ENCODE measurements at places on chromosomes 5 and 9.

- no peak for DNase-seq
These were observed 92.4 kb downstream of the MED27 start for GRCh38 chr9:131987232-131987631.

DNA sequence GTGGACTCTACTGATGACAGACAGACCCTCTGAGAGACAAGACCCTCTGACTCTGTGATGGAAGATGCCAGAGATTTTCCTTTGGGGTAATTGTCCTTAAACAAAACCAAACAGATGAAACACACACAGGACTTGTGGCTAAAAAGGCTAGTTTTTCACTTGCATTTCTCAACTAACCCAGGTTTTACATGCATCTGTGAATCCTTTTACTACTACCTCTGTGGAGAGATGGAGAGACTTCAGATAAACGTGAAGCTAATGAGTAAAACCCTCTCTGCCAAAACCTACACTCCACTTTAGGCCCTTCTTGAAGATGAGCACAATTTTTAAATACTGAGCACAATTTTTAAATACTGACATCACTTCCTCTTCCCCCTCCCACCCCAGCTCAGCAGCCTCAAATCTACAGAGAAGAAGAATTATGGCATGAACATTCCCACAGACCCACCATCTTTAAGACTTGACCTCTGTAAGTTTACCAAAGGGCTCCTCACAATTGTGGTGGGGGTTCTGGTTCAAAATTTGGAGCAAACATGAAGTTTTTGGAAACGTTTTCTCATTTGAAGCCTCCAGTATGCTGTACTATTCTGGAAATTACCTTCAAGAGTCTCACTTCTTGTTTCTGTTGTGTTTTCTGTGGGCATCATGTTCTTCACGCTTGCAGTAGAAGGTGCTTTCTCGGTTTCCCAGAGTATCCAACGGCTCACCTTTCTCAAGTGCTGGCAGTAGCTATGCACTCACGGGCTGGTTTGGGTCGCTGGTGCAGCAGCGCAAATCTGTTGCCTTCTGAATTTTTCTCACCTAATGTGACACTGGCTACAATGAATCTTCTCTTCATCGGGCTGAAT is 42.7 kb downstream of the ACER2 start:
- no peak for DNase-seq

- DNase-seq, result no peak
These were observed 9.9 kb downstream of the MCCC2 start for GRCh38 chr5:71597001-71597400.

- DNase-seq, result no peak
These were observed 55.7 kb downstream of the NR3C1 start for GRCh38 chr5:143347698-143348344.

- DNase-seq, result no peak
These were observed 157.9 kb downstream of the KDM4C start for GRCh38 chr9:6915635-6916034.

- no peak for DNase-seq
These were observed 69.7 kb downstream of the SH3GL2 start for GRCh38 chr9:17648516-17648915.

DNA sequence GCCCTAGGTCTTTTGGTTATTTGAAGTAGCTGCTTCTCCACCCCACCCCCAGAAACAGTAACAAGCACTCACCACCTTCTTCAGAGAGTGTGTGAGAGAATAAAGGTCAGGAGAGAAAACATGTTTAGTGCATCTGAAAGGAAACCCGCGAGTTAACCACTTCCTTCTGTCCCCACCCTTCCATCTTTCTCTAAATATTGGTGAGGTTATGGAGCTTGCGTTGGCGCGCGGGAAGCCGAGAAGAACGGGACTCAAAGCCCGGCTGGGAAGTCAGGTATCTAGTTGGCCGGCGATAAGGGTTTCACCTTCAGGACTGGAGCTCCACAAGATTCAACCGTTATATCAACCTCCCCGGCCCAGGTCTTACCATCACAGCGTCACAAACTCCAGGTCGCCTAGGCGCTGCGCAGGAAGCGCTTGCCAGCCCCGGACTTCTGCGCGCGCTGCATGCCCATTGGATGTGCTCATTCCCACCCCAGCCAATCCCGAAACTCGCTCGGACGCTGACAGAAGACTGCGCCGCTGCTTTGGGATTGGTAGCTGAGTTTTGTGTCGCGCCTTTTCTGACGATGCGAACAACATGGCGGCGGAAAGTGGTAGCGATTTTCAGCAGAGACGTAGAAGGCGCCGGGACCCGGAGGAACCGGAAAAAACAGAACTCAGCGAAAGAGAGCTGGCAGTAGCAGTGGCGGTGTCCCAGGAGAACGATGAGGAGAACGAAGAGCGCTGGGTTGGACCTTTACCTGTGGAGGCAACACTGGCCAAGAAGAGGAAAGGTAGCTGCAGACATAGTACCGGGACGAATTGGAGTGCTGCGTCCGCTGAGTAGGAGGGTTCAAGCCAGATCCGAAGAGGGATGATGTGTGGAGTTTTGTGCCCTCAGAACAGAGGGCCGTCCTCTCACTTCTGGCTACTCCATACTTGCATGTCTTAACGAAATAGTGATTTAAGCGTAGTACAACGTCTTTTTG is at the start of the genes CENPK and PPWD1:
Gene CENPK (minus strand): TSS at position 438 of the 971 bp plus-strand sequence. CDS start 8,261 bp downstream, outside the sequence.
Gene PPWD1 (plus strand): TSS at position 566 of the 971 bp plus-strand sequence. CDS start 15 bp downstream, at position 581.
- DNase-seq, result peak; percentile 99
